Cerebellar cortex (tissue), 1 donor: ENCODE measurements at places on chromosomes 2 and 18.

DNA sequence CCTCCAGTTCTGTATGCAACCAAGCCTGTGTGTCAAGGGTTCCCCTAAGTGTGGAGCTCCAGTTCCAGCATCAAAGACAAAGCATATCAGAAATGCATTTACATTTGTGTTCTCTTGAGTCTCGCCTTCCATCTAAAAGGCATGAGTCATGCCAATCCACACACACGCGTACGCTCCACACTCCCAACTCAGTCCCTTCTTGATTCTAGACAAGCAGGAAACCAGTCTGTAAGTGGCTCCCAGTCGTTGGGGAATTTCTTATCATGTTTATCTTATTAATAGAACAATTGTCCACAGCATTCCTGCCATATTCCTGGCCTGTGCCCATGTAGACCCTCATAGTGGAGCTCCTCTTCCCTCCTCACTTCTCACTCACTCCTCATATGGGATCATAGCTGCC, 86.4 kb upstream of the SLC35G4 start:
- DNase-seq = no peak

DNA sequence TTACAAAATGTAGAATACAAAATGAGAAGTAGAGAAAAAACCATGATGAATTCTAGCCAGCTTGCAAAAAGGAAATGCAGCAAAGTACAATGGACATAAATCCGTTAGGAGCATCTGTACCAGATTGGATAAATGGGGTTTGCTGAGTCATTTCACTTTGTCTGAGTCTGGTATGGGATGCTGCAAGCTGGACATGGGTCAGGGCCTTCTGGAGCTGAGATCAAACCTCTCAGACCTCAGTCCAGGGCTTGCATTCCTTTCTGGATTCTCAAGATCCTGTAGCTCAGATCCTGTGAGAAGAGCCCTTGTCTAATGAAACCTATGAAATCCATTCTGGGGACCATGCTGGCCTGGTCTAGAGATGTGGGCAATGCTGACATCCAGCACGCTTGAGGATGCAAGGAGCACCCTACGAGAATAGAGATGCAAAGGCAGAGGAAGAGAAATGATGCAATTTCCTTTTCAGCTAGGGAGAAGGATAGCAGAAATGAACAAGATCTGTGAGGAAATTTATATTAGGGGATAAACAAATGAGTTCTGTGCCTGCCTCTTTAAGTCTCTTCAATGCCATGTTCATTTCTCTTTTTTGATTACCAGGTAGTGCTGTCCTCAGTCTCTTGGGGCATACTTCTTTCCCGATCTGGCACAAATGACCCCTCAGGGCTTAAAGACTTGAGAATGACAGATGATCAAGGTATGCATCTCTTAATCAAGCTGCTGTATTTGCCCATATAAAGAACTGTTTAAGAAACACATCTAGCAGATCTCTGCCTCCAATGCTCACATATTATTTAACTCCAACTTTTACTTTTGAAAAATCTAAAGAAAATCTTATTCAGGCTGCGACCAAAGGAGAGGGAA, 230.4 kb downstream of the MEIS1 start:
- no peak for DNase-seq

GRCh38 chr2:50345701-50346591, 686.0 kb downstream of the NRXN1 start:
- peak; percentile 32 for DNase-seq

- DNase-seq = no peak
These were observed 74.9 kb downstream of the ATL2 start for GRCh38 chr2:38301969-38302702.

DNA sequence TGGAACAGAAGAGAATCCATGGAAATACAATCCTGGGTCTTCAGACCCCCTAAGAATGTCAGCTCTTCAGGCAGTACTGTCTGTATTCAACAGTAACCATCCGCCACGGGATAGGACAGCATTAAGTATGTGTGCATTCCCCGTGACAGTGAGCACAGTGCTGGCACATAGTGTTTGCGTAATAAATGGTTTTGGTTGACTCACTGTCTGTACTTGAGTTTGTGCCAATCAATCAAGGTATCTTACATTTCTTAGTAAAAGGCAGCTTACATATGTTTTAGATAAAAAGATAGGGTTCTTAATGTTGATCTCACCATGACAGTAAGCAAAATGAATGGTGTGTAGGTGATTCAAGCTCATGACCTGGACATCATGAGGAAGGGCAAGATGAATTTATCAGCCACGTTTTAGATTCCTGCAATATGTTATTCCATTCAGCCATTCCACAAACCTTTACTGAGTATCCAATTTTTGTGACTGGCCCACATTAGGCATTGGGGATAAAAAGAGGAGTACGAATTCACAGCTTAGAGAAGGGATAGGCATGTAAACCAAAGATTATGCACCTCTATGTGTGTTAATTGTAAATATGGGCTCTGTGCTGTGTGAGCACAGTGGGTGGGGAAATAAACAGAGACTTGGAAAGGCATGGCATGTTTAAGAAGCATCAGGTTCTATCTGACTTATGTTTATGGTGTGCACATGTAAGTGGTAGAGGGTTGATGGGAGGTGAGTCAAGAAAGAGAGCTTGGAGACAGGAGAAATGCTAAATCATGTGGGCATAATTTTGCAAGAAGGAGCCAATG, 258.8 kb downstream of the SLC8A1 start:
- no peak for DNase-seq

DNA sequence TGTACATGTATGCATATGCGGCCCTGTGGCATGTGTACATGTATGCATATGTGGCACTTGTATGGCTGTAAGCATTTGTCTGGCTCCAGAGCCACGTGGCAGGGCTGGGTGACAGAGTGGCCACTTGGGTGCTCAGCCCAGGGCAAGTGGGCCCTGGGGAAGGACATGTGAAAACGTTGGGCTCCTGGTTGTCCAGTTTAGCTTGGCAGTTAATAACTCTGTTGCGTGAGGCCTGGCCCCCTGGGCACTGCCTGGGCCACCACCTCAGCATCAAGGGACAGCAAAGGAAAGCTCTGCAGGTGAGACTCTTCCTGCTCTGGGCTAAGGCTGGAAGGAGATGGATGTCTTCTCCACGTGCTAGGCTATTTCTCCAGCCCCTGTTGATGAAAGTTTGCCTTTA, 119.9 kb downstream of the CTIF start:
- DNase-seq = no peak

DNA sequence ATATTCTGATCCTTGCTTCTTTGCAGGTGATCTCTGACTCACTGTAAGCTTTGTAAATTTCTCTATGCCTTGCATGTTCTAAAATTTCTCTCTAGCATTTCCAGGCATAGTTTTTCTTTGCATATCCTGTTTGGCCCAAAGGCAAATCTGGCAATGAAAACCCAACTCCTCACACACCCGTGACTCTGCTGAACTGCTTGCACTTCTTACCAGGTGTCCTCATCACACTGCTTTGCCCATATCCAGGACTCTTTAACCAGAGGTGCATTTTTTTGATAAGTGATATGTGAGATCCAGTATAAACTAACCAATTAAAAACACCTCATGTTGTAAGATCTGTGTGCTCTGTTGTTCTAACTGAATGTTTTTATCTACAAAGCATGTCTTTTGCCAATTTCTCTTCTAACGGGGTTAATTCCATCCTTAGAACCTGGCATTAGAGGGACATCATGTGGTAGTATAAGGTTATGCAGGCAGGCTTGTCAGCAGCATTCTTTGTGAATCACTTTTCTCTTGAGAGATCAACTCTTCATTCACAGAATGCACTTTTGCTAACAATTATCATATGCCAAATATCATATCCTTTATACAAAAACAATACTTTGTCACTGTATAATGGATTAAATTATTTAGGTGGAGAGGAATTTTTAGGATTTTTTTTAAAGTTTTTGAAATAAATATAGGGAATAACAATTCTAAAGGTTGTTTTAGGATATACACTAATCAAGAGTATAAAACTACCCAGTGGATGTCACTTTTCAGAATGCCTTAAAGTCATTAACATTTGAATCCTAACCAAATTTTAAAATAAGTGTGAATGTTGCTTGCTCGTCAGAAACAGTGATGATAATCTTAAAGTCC, 20.8 kb upstream of the TMX3 start:
- DNase-seq = peak; percentile 72

DNA sequence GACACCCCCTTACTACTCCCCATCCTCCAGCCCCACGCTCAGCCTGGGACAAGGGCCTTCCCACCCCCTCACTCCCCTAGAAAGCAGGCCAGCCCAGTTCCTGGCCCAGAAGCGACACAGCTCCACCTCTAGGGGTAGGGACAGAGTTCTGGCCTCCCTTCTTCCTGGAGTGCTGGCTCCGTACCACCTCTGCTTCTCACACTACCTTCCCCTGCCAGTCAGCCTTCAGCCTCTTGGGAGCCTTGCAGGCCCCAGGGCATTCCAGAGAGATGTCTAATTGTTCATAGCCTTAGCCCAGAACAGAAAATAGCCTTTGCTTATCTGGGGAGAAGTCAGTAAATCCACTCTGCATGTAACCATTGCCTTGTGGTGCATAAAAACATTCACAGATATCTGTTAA, 13.1 kb upstream of the CATIP start:
- DNase-seq = no peak

GRCh38 chr2:191533693-191534180, 144.2 kb upstream of the NABP1 start:
- DNase-seq = no peak

DNA sequence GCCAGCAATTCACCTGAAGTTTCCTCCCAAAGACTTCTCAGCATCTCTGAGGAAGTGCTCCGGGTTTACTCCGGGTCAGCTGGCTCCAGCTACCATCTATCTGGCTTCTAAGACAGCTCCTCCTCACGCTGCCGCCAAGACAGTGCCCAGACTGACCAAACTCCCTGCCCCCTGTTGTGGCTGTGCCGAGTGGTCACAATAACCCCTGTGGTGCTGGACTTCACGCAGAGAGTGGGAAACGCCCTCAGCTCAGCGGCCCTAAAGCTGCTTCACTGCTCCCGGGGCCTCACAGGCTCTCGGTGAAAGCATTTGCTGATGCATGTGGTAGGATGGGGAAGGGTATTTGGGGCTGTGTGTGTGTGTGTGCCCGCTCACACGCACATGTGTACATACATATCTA, 154.8 kb upstream of the ZNF236 start:
- DNase-seq = no peak

GRCh38 chr2:135792401-135793150, 44.4 kb downstream of the LCT start:
- DNase-seq = no peak

GRCh38 chr2:185475914-185476313, 262.7 kb upstream of the FSIP2 start:
- DNase-seq = peak; percentile 47

- DNase-seq = no peak
These were observed 26.2 kb downstream of the TFPI start for GRCh38 chr2:187528042-187528441.

DNA sequence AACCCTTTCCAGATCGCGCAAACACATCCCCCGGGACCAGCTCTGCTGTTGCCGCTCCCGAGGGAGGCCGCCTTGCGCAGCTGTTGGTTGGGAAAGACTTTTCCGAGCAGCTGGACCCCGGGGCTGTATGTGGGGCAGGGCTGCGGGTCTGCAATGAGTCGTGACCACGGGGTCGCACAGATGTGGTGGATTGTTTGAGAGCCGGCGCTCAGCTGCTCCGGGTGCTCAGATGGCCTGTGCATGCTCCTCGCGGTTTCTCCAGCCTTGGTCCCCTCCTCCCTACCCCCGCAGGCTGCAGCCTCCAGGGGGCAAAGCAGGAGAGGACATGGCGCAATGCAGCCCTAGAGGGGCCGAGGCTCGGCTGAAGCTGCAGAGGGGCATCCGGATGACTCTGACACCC, 105.2 kb upstream of the OTOS start:
- DNase-seq = no peak

GRCh38 chr2:231800493-231801091, 14.3 kb downstream of the COPS7B start:
- peak; percentile 25 for DNase-seq

DNA sequence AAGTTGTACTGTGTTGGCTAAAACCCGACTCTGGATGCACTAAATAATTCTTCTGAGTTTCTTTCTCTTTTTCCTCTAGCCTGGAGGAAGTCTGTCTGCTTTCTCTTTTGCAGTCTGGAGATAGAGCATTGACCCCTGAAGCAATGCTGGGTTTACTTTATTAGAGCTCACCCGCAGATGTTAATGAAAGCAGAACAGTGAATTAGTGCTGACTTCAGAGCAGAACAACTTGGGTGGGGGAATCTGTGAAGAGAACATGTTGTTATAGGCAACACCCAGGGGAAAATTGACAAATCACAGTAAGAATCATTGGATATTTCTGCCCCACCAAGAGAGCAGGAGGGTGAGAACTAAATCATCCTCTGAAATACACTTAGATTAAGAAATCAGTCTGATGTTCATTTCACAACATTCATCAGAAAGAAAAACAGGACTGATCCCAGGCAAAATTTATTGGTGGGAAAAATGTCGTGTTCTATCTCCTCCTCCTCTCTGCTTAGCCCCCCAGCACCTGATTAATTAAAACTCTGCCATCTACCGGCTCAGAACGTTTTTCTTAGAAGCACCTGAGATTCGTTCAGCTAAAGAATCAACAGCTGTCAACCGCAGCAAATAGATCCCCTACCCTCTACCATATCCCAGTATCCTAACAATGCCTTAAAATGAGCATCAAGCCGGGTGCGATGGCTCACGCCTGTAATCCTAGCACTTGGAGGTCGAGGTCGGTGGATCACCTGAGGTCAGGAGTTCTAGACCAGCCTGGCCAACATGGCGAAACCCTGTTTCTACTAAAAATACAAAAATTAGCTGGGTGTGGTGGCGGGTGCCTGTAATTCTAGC, 165.1 kb downstream of the FMNL2 start:
- no peak for DNase-seq

DNA sequence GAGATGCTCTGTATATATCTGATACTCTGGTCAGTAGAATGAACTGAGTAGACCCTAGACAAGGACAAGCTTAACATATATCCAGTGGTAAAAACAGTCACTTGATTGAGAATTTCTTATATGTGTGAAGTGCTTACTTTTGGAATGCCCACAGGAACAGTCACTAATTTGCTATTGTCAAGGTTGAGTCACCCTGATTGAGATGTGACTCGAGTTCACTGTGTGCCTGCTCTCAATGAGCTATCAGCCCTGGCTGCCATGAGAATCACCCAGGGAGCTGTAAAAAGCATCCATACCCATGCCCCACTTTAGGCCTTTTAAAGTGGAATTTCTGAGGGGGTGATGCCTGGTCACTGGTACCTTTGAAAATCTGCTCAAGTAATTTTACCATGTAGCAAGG, 283.7 kb downstream of the SUCLG1 start:
- no peak for DNase-seq

GRCh38 chr18:58344080-58344670, 284.7 kb downstream of the ALPK2 start:
- DNase-seq = no peak

GRCh38 chr18:13218368-13218991, at the start of gene LDLRAD4:
TSS of gene LDLRAD4 (plus strand) at chr18:13218760.
- peak; percentile 24 for DNase-seq

GRCh38 chr2:134718817-134719814, at the start of gene TMEM163:
TSS of gene TMEM163 (minus strand) at chr2:134719000.
- no peak for DNase-seq

- DNase-seq = no peak
These were observed 215.4 kb downstream of the CMPK2 start for GRCh38 chr2:6650311-6650710.
